Stimulated activated CD4-positive, alpha-beta T cell treated with anti-CD3 and anti-CD28 coated beads, Interleukin-15, amount 100 ng/mL, for 48 hours (primary cell): ENCODE measurements at places on chromosomes 11 and 22.

- no peak for DNase-seq
Observed at GRCh38 chr11:109165035-109165434, 257.0 kb upstream of the C11orf87 start.

GRCh38 chr22:43136255-43136654, 6.9 kb downstream of the MCAT start:
- no peak for DNase-seq

DNA sequence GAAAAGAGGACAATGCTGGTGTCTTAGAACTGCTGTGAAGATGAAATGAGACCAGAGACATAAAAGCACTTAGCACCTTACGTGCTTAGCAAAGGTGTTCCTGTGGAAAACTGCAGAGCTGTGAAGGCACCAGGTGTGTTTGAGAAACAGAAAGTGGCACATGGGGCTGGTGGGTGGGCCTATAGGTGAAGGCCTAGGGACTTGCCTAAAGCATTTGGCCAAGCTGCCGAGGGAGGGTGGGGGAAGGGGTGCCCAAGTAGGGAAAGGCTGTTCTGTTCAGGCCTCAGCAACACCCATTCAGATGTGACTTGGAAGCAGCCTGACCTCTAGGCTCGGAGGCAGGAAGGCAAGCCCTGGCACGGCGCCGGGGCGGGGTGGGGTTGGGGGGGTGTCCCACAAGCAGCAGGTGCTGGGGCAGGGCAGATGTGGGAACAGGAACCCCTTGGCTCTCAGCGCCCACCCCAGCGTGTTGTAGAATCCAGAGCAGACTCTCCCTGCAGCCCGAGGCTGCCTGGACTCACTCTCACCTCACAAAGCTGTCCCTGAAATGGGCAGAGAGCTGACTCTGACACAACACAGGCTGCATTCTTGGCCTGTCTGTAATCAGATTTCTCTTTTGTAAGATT, 366.7 kb upstream of the NARS2 start:
- DNase-seq, result no peak

DNA sequence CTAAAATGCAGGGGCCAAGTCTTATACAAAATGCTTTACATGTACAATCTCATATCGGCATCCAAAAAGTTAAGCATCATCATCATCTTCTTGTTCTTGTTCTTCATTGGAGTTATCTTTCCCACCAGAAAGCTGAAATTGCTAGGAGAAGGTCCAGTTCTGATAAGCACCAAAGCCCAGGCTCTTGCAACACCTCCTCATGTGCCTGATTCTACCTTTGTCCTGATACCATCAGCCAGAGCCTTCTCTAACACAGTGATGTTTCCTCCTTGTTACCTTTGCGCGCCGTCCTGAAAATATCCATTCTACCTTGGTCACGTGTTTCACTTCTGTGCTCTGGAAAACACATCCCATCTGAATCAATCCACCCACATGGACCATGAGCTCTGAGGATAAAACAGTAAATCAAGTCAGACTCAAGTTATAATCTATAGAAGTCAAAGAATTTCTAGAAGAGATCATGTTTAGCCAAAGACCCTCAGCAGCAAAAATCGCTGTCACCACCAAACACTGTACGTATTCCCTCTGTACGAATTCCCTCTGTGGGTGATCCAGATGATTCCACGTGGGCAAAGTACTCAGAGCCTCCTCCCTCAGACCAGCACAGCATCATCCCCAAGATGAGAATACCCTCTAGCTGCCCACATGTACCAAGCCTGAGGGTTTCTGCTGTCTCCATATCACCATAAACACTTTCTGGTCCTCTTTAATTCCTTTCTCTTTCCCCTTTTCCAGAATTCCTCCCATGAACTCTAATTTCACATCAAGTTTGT, 19.0 kb downstream of the JAML start:
- no peak for DNase-seq
